ENCODE measurements at places on chromosomes 5 and 9.
A peak's percentile ranks its signal among the peaks of the same experiment; 100 is the strongest.

- no peak for DNase-seq
Measured at GRCh38 chr5:43702815-43703214, 99.8 kb downstream of the NNT start.

GRCh38 chr5:76683816-76684731 lies 31.9 kb upstream of the F2R start:
- DNase-seq = no peak

DNA sequence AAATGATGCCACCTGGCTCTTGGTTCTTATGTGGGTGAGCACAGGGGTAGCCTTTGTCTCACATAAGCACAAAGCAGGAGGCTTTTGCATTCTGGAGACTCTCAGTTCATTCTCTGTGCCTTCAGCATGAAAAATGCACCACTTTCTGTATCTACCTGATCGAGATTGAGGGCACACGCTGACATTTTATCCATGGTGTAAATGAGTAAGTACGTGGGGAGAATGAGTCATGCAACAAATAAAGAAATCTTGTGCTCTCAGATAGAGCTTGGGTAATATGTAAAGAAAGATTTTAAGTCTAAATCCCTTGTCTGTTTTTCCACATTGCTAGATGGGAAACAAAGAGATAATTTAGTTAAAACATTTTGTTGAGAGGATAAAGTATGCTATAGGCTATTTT lies 607.2 kb upstream of the WWC1 start:
- peak; percentile 6 for DNase-seq

DNA sequence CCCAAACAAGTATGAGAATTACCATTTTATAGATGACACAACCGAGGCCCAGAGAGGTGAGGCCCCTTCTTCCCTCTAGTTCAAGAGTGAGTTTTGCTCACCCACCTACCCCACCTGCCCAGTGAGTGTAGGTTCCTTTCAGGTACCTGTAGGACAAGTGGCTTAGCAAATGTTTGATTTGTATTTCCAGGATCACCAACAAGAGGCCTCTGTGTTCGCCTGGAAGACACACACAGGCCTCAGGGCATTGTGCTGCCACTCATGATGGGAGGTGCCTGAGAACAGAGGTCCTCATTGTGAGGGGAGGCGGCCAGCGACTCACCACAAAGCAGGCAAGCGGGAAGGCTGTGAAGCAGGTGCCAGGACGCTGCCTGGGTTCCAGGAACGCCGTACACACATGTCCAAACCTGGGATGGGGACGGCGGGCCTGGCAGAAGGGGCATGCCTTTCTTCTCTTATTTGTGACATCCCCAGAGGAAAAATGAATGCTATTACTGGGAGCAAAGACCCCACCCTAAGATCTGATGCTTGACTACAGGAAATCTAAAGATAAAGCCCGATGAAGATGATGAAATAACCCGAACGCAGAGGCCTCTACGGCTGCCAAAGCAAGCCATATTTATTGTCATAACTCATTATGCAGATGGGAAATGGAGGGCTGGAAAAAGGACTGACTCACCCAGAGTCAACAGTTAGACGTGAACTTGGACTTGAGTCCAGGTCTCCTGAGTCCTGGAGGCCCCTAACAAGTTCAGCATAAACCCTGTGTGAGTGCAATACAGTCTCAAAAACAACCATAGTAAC lies 60.2 kb upstream of the SLC25A51 start:
- peak; percentile 81 for DNase-seq

DNA sequence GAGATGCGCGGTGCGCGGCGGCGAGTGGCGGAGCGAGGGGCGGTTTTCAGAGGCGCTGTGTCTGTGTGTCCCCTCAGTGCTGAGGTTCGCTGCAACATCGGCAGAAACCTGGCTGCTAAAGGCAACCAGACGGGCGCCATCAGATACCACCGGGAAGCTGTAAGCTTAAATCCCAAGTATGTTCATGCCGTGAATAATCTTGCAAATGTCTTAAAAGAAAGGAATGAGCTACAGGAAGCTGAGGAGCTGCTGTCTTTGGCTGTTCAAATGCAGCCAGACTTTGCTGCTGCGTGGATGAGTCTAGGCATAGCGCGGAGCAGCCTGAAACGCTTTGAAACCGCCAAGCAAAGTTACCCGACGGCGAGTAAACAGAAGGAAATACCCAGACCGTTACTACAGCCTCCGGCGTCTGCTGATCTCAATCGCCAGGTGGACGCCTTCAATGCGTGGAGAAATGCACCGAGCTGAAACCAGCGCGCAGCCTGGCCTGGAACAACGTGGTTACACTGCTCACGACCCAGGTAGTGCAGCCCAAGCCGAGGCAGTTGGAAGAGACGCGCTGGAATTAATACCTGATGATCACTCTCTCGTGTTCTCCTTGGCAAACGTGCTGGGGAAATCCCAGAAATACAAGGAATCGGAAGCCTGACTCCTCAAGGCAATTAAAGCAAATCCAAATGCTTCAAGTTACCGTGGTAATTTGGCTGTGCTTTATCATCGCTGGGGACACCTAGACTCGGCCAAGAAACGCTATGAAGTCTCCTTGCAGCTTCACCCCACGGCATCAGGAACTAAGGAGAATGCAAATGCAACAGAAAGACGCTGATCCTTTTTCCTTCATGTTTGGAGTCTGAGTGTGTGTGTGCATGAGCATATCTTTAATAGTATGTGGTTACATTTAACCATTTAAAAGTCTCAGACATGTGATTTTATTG lies 15.9 kb downstream of the OR2V1 start:
- peak; percentile 90 for DNase-seq

- peak; percentile 59 for DNase-seq
Measured at GRCh38 chr5:156182174-156182967, 144.6 kb upstream of the SGCD start.

DNA sequence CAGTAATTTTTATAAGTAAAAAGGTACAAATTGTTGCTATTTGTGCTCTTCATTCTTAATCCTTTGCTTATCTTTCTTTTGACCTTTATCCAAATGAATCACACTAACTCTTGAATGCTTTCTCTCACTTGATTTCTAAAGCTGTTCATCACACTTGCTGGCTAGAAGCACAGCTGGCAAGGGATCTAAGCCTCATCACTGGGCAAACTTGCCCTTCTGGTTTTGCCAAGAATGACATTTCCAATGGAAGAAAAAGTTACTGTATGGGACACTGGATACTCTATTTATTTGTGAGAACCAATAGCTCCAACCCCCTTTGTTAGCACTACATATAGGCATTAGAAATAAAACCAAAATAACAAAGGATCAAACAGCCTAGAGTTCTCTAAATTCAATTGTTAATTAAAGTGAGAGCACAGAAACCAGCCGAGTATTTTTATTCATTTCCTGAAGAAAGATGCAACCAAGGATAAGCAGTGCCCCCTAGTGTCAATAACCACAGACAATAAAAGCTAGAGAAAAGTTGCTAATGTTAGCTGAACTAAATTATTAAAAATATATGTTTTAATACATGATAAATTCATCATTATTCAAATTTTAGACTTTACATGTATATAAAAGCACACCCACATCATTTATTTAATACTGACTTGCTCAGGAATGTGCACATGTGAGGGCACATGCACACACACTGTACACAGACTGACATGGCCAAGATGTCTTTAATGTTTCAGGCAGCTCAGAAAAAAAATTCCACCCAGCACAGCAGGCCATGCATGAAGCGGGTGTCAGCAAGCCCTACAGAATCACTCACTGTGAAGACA lies 59.8 kb upstream of the POU5F2 start:
- DNase-seq = peak; percentile 56

DNA sequence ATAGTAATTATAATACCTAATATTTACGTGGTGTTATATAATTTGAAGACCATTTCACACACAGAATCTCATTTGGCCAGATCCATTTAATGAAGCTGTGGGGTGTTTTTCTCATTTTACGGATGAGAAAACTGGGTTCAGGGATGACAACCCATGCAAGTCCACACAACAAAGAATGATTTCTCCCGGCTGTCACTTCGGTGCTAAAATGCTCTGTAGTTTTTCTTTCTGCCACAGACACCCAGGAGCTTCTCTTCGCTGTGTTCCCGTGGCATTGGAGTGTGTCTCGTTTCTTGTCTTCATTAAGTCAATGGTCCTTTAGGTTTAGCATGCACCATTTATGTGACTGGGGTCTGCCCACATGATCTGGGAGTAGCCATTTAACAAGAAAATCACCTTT lies 308.5 kb downstream of the ENC1 start:
- DNase-seq = no peak

- DNase-seq = peak; percentile 59
Measured at GRCh38 chr5:72552041-72552557, 44.9 kb upstream of the ZNF366 start.

- no peak for DNase-seq
Measured at GRCh38 chr5:55521881-55522280, 12.9 kb downstream of the PLPP1 start.

- DNase-seq = peak; percentile 53
Measured at GRCh38 chr5:116271446-116272025, 186.7 kb downstream of the COMMD10 start.

DNA sequence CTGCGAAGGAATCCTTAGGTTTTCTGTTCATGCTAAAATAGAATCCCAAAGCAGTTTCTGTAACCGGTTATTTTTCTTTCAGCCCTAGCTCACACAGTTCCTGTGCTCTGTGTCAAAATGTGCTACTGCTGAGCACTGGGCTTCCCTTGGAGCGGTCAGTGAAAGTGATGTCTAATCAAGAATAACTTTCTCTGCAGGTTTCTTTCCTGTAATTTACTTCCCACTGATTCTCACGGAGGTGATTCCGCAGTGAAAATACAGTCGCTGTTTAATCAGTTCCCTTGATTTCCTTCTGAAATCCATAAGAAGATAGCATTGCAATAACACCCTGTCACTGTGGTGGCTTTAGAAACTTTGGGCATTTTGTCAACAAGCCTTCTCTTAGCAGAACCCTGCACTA lies 112.0 kb upstream of the ISL1 start:
- no peak for DNase-seq

- DNase-seq = peak; percentile 46
Measured at GRCh38 chr5:174793684-174794328, 69.4 kb downstream of the MSX2 start.

- no peak for DNase-seq
Measured at GRCh38 chr5:174668349-174668748, 56.0 kb upstream of the MSX2 start.

DNA sequence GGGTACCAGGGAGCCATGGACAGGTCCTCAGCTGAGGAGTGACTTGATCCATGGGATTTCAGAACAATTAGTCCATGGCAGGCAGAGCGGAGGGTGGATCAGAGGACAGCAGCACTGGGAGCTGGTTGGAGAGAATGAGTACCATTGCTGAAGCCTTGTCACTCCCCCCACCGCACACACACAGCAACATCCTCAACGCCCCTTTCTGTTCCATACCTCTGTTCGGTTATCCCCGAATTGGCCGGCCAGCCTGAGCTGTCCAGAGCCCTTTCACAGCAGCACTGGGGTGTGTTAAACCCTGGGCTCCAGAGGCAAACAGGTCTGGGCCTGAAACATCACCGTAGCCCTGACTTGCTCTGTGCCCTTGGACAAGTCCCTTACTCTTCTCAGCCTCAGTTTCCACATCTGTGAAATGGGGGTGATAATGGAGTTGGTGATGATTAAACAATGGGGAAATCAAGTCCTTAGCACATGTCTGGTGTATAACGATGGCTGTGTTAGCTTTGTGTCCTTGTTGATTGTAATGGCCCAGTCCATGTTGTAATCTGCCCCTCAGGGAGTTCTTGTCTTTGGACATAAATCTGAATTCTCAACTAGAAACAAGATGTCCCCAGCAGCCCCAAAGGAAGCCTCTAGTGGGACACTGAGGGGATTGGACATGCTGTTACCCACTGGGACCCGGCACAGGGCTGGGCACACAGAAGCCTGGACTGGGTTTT lies 16.9 kb downstream of the GSN start:
- no peak for DNase-seq

GRCh38 chr9:88742483-88742882 lies 207.5 kb downstream of the NXNL2 start:
- DNase-seq = no peak

DNA sequence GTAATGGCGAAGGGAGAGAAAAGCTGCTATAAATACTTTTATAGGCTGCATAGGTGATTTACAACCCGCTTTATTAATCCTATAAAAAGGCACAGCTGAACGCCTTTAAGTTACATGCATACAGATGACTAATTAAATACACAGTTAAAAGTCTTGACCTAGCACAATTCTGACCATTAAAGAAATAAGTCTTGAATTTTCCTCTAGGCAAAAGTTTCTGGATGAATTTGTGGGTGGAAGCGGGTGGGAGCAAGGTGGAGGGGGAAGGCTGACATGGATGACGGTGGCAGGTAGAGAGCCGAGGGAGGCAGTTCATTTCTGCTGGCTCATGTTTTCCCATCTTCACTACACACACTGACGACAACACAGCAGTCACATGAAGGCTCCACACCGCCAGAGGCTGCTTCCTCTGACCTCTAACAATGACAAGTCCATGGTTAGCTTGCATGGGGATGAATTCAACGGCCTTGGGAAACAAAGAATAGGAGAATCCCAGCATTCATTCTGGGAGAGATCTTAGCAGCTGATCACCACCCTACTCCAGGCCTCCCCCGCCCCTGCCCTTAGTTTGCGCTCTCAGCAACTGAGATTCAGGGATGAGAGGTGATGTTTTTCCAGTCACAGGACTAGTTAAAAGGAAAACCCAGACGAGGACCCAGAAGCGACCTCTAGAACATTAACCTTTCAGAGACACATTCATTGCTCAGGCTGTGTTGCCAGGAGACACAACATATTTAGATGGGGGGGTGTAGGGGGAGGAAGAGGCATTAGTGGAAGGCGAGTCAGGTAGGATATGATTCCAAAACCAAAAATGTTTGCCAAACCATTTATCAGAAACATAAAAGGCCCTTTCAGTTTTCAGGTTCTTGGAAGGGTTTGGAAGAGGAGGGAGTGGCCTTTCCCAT lies 329.3 kb downstream of the PIK3R1 start:
- DNase-seq = peak; percentile 85

- DNase-seq = peak; percentile 55
Measured at GRCh38 chr9:112115970-112116753, 58.9 kb downstream of the SUSD1 start.

- no peak for DNase-seq
Measured at GRCh38 chr5:172659570-172659908, 18.5 kb downstream of the NEURL1B start.

DNA sequence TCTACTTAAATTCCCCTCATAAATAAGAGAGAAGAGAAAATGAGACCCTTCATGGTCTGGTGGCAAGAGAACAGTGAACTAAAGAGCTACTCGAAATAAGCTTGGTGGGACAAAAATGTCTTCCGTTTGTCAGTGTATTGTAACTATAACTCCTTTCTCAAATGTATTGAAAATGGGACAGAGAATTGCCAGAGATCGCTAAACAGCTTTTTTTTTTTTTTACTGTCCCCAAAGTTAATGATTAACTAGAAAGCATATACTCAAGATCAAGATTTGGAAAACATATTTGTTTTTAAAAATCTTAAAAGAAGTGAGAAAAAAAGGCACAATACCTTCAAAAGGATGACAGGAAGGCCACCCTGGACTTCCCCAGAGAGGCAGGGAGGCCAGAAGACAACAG lies 206.4 kb upstream of the CTNND2 start:
- no peak for DNase-seq

GRCh38 chr5:115460472-115460871 lies 84.1 kb downstream of the FEM1C start:
- peak; percentile 95 for DNase-seq

Data from kidney tubule cell (primary cell).